NCI-H774 (cell line): ENCODE measurements at places on chromosomes 3 and 15.
A peak's percentile ranks its signal among the peaks of the same experiment; 100 is the strongest.

GRCh38 chr3:144221761-144222160, 250.1 kb downstream of the DIPK2A start:
- peak; percentile 39 for DNase-seq

DNA sequence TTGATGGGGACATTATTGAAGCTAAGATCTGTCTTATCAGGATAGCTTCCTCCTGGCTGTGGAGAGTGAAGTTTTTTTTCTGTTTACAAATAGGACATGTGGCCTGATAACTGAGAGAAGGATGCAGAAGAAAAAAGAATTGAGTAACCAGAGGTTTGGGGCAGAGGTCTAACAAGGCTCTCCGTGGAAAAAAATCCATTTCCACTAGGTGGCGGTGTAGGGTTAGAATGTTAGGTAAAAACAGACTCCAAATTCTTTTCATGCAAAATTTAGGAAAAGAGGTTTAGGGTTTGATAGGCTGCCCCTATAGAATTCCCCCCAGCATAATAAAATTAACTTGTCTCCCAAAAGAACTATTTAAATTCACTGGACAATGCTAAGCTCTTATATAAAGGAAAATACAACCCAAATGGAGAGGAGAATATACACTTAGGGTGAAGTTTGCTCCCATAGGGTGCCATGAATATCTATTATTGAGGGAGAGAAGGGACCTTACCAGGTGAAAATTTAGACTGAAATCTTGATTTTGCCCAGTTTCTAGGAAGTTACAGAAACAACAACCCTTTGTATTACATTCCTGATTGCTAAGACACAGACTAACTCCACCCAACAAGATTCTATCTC, 1560.4 kb downstream of the OTOL1 start:
- DNase-seq: no peak

GRCh38 chr15:85743392-85744055, 51.2 kb downstream of the KLHL25 start:
- peak; percentile 14 for DNase-seq

DNA sequence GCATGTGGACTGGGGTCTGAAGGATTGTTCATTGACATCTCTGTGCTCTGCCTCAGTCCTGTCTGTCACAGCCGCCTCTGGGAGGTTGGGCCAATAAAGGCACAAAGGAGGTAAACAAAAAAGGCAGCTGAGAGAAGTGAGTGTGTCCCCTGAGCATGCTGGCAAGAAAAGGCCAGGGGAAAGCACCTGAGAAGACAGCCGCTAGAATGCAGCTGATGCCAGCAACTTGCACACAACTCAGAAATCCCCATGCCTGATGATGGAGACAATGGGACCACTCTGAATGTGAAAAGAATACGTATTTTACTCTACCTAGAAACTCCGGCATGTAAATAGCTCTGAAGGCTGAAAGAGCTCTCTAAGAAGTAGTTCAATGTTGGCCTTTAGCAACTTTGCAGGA, 118.7 kb downstream of the KCNH8 start:
- DNase-seq: no peak

- DNase-seq: no peak
These were observed 11.7 kb upstream of the TCF12 start for GRCh38 chr15:56906766-56907165.

DNA sequence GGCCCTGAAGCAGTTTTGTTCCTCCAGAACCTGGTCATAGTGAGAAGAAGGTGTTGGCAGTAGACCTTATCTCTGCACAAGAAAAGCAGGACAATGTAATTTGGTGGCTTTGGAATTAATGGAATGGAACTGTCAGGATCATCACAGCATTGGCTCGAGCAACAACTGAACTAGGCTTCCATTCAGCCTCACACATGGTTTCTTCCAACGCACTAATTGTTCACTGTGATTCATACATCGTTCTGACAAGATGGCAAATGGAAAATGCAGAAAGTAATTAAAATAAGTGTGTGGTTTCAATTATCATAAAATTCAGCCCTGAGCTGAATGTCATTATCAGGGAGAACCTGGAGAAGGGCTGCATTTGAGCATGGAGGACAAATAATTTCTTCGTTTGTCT, 80.6 kb downstream of the MFSD1 start:
- DNase-seq: no peak
